ENCODE measurements at places on chromosomes 11 and 22. TPM values are rescaled to one million over a fixed set of nuclear protein-coding genes. Genes with fewer than 3 reads are reported as not detected.

DNA sequence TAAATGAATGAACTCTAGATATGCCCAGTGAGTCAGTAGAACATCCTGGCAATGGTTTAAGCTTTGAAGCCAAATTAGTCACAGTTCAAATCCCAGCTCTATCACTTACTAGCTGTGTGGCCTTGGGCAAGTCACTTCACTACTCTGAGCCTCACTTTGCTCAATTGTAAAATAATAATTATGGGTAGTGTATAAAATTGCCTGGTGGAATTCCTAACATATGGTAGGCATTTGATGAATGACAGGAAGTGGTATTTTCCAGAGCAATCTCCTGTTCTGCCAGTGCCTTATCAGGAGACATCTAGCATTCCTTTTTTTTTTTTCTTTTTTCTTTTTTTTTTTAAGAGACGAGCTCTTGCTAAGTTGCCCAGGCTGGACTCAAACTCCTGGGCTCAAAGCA lies 13.0 kb downstream of the SCN4B start:
- no peaks in the 10 kb centered on the region for H3K4me1 ChIP-seq
- no peak overlapping the region for H3K4me3 ChIP-seq
- H3K27me3 ChIP-seq = peaks cover 74% of the 10 kb centered on the region
- no peaks in the 10 kb centered on the region for H3K36me3 ChIP-seq
- no peak for DNase-seq

DNA sequence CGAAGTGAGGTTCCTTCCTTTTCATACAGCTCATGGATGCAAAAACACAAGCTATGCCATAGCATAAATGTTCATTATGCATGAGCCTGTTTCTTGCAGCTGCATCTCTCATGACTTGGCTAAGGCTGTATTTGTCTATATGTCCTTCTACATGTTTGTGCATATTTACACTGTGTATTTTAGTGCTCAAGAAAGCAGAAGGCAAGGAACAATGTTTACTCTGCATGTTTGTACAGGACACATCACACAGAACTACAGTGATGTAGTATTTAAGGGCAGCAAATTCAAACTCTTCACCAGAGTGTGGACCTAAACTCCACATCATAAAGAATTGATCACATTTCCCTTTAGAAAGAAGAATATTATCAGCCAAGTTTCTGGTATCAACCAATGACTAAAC lies 170.3 kb downstream of the CADM1 start:
- H3K4me3 ChIP-seq = no peak overlapping the region
- no peak overlapping the region for H3K27ac ChIP-seq
- no peaks in the 10 kb centered on the region for H3K27me3 ChIP-seq
- no peak for DNase-seq

DNA sequence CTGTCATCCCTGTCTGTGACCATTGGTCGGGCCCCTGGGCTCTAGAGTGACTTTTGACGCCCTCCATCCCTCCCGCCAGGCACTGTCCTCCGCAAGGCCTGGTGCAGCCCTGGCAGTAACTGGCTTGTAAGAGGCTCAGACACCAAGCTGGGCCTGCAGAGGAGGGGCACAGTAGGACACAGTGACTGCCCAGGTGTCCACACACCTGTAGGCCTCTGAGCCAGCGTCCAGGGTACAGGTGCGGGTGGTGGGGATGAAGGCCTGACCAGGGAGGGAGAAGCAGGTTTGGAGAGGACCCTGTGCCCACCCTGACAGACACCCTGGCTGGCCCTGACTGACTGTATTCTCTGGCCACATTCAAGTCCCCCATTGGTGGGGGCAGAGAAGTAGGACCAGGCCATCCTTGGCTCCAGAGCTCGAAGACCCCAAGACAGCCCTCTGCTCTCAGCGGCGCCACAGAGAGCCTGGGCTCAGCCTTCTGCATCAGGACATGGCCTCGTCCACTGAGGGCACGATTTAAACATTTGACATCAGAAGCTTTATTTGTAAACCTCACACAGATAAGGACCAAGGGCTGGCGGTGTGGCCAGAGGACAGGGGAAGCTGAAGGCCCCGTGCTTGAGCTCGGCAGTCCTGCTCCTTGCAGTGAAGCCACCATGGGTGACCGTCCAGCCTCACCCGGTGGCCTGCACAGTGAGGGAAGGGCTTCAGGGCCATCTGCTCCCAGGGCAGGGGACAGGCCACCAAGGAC lies 31.4 kb downstream of the PPIL2 start:
- no peaks in the 10 kb centered on the region for H3K4me1 ChIP-seq
- peaks cover 5% of the 10 kb centered on the region for H3K36me3 ChIP-seq
- H3K4me3 ChIP-seq = no peak overlapping the region

DNA sequence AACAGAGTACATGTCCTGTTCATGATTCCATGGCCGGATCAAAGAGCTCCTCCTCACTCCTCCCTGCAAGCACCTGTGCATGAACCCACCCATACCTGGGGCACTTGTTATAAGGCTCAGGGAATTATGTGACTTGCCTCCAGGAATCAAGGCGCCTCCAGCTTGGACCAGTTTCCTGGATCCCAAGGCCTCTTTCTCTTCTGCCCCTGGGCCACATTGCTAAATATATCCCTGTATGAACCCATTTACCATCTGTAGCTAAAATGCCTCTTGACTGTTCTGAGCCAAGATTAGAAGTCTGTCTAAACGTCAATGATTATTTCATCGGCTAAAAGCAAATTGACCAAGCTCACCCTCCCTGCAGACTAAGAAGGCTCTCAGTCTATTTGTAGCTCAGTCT lies 135.6 kb downstream of the KIRREL3 start:
- peak; percentile 40 for DNase-seq
- H3K4me1 ChIP-seq = peaks cover 6% of the 10 kb centered on the region
- H3K27me3 ChIP-seq = peaks cover 29% of the 10 kb centered on the region
- no peak overlapping the region for H3K4me3 ChIP-seq
- no peak overlapping the region for H3K27ac ChIP-seq
- H3K36me3 ChIP-seq = no peaks in the 10 kb centered on the region

- H3K27ac ChIP-seq = no peak overlapping the region
- no peak overlapping the region for H3K4me3 ChIP-seq
- no peak for DNase-seq
- no peaks in the 10 kb centered on the region for H3K27me3 ChIP-seq
- H3K4me1 ChIP-seq = peaks cover 33% of the 10 kb centered on the region
- H3K36me3 ChIP-seq = no peaks in the 10 kb centered on the region
Measured at GRCh38 chr22:33889748-33890147, 30.5 kb downstream of the LARGE1 start.

DNA sequence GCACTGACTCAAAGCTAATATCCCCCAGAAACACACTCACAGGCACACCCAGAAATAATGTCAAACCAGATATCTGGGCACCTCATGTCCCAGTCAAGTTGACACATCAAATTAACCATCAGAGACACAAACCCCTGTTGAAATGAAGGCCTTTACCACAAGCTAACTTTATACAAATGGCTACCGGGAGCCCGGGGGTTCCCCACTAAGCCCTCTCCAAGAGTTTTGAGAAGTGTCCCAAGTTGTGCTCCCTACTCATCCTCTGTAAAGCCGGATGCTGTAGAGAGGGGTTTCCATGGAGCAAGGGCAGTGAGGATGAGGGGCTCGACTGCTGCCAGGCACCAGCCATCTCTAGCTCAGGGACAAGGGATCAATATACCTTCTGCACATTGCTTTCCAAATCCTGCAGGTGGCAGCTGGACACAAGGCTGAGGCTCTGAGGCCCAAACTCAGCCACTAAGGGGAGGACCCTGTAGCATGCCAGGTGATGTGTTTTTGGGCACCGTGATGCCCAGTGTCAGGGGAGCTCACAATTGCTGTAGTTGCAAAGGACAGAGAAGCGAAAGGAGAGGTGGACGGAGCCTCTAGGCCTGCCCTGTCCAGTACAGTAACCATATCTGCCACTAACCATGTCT lies 145.7 kb downstream of the TTC17 start:
- DNase-seq = no peak
- no peak overlapping the region for H3K27ac ChIP-seq
- peaks cover 8% of the 10 kb centered on the region for H3K27me3 ChIP-seq
- peaks cover 16% of the 10 kb centered on the region for H3K4me1 ChIP-seq
- H3K4me3 ChIP-seq = no peak overlapping the region

DNA sequence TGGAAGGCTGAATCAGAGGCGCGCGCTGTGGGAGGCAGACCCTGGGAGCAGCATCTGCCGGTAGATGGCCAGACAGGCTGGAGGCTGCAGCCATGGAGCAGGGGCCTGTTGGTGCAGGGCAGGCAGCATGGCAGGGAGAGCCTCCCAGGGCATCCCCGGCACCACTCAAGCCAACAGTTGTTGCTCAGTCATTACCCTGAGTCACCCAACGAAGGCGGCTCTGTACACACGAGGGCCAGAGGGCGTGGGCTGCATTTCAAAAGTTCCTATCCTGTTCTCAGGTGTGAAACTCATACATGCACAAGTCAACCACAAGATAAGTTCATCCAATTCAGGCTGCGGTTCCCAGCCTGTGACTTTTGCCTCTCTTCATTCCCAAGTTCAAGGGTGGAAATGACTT lies 2.6 kb downstream of the ANO1 start:
- H3K27me3 ChIP-seq = peaks cover 64% of the 10 kb centered on the region
- no peak overlapping the region for H3K4me3 ChIP-seq
- no peak overlapping the region for H3K27ac ChIP-seq
- no peaks in the 10 kb centered on the region for H3K36me3 ChIP-seq
- DNase-seq = no peak

GRCh38 chr11:119856681-119857485 lies 127.9 kb upstream of the NECTIN1 start:
- H3K27me3 ChIP-seq = peaks cover 40% of the 10 kb centered on the region
- no peaks in the 10 kb centered on the region for H3K36me3 ChIP-seq
- H3K4me1 ChIP-seq = peaks cover 8% of the 10 kb centered on the region
- H3K27ac ChIP-seq = no peak overlapping the region

- DNase-seq = no peak
- H3K4me3 ChIP-seq = no peak overlapping the region
- peaks cover 10% of the 10 kb centered on the region for H3K36me3 ChIP-seq
- H3K4me1 ChIP-seq = peaks cover 7% of the 10 kb centered on the region
Measured at GRCh38 chr11:112229746-112230433, 3.7 kb downstream of the PTS start.

DNA sequence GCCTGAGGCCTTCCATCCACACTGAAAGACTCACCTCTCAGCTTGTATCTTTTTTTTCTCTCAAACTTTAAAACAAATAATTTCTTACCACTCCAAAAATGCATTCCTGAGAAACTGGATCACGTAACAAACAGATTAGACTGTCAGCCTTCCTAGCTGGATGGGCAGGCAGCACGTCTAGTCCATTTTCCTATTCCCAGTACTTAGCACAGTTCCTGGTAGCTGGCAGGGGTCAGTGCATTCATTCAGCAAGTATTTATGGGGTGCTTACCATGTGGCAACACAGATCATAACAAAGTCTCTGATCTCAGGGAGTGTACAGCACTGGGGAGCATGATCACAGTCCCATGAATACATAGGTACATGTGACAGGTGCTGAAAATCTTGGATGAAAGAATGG lies 89.6 kb downstream of the UBASH3B start:
- H3K36me3 ChIP-seq = no peaks in the 10 kb centered on the region
- H3K27ac ChIP-seq = no peak overlapping the region
- H3K4me1 ChIP-seq = peaks cover 22% of the 10 kb centered on the region
- peaks cover 3% of the 10 kb centered on the region for H3K27me3 ChIP-seq
- no peak overlapping the region for H3K4me3 ChIP-seq

- H3K4me3 ChIP-seq = no peak overlapping the region
- H3K36me3 ChIP-seq = peaks cover 6% of the 10 kb centered on the region
- H3K4me1 ChIP-seq = no peaks in the 10 kb centered on the region
- no peak for DNase-seq
- H3K27me3 ChIP-seq = no peaks in the 10 kb centered on the region
Measured at GRCh38 chr11:130243816-130244215, 70.9 kb downstream of the ZBTB44 start.

GRCh38 chr22:50189849-50190181 lies 4.1 kb downstream of the TRABD start:
- H3K4me1 ChIP-seq = peaks cover 13% of the 10 kb centered on the region
- no peaks in the 10 kb centered on the region for H3K27me3 ChIP-seq
- H3K4me3 ChIP-seq = peak overlapping the region; percentile 69
- no peak for DNase-seq

GRCh38 chr22:49975543-49976389 lies 15.2 kb downstream of the PIM3 start:
- no peak overlapping the region for H3K4me3 ChIP-seq
- peaks cover 6% of the 10 kb centered on the region for H3K4me1 ChIP-seq
- no peak for DNase-seq
- no peaks in the 10 kb centered on the region for H3K36me3 ChIP-seq

DNA sequence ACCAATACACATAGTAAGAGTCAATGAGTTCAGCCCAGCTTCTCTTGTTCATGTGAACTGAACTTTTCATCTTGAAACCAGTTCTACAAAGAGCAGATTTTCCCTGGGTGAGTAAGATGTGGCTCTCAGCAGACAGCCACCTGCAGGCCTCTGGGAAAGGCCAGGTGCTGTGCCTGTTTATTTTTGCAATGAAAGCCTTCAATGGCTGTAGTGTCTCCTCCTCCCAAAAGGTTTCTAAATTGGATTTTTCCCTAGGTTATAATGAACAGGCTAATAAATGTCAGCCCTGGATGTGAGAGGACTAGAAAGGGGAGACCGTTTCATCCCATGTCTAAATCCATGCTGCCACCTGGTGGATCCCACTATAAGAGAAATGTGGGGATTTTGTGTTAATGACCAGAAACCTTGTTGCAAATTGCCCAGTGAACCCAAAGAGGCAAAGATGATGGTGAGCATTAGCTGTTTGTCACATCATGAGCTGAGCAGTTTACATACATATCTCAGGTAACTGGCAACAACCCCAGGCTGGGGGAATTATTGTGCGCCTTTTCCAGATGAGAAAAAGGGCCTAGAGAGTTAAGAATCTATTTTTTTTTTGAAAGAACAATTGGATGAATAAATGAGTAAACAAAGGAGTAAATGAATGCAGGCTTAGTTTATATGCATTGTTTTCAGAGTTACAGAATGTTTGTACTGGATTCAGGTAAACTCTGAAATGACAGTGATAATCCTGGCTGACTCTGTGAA lies 12.7 kb downstream of the C11orf91 start:
- peaks cover 36% of the 10 kb centered on the region for H3K4me1 ChIP-seq
- H3K4me3 ChIP-seq = no peak overlapping the region
- no peak for DNase-seq
- peaks cover 6% of the 10 kb centered on the region for H3K27me3 ChIP-seq

DNA sequence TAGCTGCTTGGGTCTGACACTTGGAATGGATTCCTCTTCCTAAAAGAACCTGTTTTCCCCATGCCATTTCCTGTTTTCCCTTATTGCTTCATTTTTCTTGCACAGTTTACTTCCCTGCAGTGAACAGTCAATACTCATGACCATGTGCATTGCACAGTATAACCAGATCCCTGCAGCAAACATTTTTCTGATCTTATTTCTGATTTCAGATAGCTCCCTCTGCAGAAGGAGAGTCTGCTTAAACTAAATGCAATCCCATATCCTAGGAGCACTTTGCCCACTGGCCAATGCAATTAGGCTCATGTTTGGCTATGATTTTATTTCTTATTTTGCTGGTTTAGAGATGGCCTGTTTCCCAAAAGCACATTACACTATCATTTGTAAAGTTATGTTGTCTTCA lies 96.7 kb upstream of the CD44 start:
- DNase-seq = no peak
- H3K36me3 ChIP-seq = no peaks in the 10 kb centered on the region
- H3K27ac ChIP-seq = no peak overlapping the region
- H3K27me3 ChIP-seq = peaks cover 9% of the 10 kb centered on the region

The HORMAD2 gene
- 0.43 TPM for total RNA-seq

The MIOX gene
- 1.2 TPM for total RNA-seq

The P2RX6 gene
- total RNA-seq = 0.71 TPM

The FDX1 gene
- total RNA-seq = 14.6 TPM

The GALNT18 gene
- 9.8 TPM for total RNA-seq

The C22orf31 gene
- total RNA-seq = 0.63 TPM

The TCIRG1 gene
- total RNA-seq = 37.0 TPM

The TMEM86A gene
- total RNA-seq = 6.5 TPM

The CRYBA4 gene
- 1.0 TPM for total RNA-seq

The TAGLN gene
- 97.9 TPM for total RNA-seq

The TRIM66 gene
- total RNA-seq = 8.5 TPM

Measured in type B pancreatic cell (in vitro differentiated cells).